ENCODE measurements at places on chromosomes 4 and X. TPM values are rescaled to one million over a fixed set of nuclear protein-coding genes. Genes with fewer than 3 reads are reported as not detected.

The DCAF16 gene
- 32.7 TPM for total RNA-seq

The RPL10 gene
- total RNA-seq, result 1,848 TPM

The TCEAL7 gene
- 7.6 TPM for total RNA-seq

The TCEAL6 gene
- total RNA-seq, result not detected

The STARD8 gene
- total RNA-seq, result 1.0 TPM

The ASB12 gene
- total RNA-seq, result 0.16 TPM

The RRH gene
- total RNA-seq, result 0.25 TPM

The BTC gene
- total RNA-seq, result 0.20 TPM

The F8A2 gene
- total RNA-seq, result not detected

The OPN1MW3 gene
- total RNA-seq, result not detected

The FRG1 gene
- 30.7 TPM for total RNA-seq

DNA sequence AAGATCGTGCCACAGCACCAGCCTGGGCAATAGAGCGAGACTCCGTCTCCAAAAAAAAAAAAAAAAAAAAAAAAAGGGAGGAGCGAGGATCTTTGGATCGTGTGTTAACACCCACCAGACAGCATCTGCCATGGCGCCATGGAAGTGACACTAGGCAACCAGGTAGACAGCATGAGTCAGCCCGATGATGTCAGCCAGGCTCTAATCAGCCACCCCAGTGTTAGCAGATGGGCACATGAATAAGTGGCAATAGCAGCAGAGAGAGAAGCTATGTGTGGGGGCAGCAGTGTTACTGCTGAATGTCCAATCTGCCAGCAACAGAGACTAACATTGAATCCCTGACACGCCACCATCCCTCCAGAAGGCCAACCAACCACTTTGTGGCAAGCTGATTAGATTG lies 6.6 kb downstream of the SYN1 start:
- no peak for DNase-seq

GRCh38 chr4:46329118-46329976 lies 60.6 kb downstream of the GABRA2 start:
- DNase-seq, result no peak

- DNase-seq, result peak; percentile 89
These were observed 5.4 kb upstream of the PDLIM5 start for GRCh38 chr4:94446386-94446785.

- DNase-seq, result no peak
These were observed 26.1 kb upstream of the TET2 start for GRCh38 chr4:105120626-105121025.

DNA sequence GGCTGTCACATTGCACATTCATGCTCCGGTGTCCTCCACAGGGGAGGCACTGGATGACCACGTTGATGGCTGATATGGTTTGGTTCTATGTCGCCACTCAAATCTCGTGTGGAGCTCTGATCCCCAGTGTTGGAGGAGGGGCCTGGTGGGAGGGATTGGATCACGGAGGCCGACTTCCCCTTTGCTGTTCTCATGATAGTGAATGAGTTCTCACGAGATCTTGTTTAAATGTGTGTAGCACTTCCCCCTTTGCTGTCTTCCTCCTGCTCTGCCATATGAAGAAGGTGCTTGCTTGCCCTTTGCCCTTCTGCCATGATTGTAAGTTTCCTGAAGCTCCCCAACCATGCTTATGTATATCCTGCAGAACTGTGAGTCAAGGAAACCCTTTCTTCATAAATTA lies 22.3 kb upstream of the NAT8L start:
- no peak for DNase-seq

DNA sequence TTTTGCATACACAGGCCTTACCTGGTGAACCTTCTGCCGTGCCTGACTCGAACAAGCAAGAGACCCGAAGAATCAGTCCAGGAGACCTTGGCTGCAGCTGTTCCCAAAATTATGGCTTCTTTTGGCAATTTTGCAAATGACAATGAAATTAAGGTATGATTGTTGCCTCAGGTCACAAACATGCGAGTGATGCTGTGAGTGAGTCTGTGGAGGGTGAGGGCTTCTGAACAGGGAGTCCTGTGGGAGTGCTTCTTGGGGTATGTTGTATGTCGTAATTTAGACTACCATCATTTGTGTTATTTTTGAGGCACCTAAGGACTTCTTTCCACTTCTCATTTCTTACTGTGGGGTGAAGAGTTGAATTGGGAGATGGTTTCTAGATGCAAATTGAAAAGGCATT lies 32.8 kb downstream of the HTT start:
- DNase-seq, result no peak

DNA sequence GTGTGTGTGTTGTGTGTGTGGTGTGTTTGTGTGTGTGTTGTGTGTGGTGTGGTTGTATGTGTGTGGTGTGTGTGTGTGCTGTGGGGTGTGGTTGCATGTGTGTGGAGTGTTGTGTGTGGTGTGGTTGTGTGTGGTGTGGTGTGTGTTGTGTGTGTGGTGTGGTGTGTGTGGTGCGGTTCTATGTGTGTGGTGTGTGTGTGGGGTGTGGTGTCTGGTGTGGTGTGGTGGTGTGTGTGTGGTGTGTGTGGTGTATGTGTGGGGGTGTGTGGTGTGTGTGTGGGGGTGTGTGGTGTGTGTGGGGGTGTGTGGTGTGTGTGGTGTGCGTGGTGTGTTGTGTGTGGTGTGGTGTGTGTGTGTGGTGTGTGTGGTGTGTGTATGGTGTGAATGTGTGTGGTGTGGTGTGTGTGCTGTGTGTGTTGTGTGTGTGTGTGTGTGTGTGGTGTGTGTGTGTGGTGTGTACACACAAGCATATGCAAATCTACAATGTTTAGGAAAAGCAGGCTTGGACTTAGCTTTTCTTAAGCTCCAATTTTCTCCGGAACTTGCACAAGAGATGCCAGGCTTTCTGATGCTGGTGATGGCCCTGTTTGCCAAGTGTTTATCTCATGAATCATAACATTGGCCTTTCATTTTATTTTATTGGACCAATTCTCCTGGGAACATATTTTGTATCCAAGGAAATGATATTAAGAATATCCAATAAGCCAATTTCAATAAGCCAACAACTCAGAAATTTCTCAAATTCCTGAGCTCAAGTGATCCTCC lies 148.7 kb downstream of the SPATA18 start:
- DNase-seq, result peak; percentile 1

GRCh38 chr4:94540476-94540875 lies 88.7 kb downstream of the PDLIM5 start:
- no peak for DNase-seq

GRCh38 chr4:105837037-105837436 lies 58.2 kb upstream of the NPNT start:
- no peak for DNase-seq

DNA sequence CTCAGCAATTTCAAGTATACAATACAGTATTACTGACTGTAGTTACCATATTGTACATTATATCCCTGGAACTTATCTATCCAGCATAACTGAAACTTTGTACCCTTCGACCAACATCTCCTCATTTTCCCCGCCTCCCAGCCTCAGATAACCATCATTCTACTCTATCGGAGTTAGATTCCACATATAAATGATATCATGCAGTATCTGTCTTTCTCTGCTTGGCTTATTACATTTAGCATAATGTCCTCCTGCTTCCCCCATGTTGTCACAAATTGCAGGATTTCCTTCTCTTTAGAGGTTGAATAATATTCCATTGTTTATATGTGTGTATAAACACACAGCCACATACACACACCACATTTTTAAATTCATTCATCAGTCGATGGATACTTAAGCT lies 218.1 kb downstream of the MAML3 start:
- no peak for DNase-seq

GRCh38 chrX:44669626-44670025 lies 127.0 kb upstream of the FUNDC1 start:
- DNase-seq, result no peak

GRCh38 chr4:189514209-189514608 lies 426.5 kb upstream of the FRG1 start:
- DNase-seq, result no peak

DNA sequence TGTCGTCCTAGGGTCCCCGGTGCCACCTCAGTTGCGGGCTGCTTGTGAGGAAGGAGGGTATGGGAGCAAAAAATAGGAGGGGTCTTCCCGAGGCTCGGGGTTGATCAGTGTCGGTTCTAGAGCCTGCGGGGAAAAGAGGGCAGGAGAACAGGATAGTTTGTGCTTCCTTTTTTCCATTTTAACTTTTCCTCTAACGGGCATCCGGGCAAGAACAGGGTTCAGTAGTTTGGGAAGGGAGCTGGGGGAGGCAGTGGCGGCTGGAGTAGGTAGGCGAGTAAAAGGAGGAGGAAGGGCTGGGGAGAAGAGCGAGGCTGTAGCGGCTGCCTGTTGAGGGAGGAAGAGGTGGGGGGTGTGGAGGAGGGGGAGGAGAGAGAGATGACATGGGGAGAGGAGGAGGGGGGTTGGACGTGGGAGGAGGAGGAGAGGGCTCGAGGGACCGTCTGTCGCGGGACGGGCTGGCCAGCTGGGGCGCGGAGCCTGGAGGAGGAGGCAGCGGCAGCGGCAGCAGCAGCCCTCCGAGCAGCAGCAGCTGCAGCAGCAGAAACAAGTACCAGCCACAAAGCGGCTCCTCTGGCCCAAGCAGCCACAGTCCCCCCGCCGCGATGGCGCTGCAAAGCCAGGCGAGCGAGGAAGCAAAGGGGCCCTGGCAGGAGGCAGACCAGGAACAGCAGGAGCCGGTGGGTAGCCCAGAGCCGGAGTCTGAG lies at the start of gene SLC16A2:
SLC16A2 (plus strand) TSS at position 458 of the 704 bp plus-strand sequence; CDS start at position 603, 145 bp downstream.
- DNase-seq, result peak; percentile 76

DNA sequence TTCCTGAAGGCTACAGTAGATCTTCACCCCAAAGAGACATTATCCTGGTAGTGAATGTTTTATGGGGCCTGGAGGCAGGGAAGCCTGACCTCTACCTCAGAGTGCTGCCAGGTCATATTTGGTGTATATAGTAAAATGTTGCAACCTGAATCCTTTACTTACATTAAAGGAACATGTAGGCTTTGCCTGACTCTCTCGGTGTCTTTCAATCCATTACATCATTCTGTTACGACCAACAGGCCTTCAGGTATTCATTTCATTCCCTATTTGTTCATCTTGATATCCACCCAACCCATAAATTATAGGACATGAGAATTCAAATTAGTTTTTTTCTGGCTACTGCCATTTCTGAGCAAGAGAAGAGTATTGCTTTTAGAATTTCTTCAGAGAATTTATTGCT lies 116.5 kb downstream of the CFAP299 start:
- no peak for DNase-seq

- no peak for DNase-seq
These were observed 1274.7 kb downstream of the ADGRL3 start for GRCh38 chr4:62474802-62475201.

- no peak for DNase-seq
These were observed 19.5 kb downstream of the COMMD8 start for GRCh38 chr4:47444031-47444430.

- no peak for DNase-seq
These were observed 65.6 kb downstream of the CDKL5 start for GRCh38 chrX:18490806-18491555.

- no peak for DNase-seq
These were observed 10.7 kb downstream of the RBPJ start for GRCh38 chr4:26331380-26331950.

- no peak for DNase-seq
These were observed 29.5 kb downstream of the EGFL6 start for GRCh38 chrX:13598877-13599276.

- no peak for DNase-seq
These were observed 1.1 kb upstream of the RASSF6 start for GRCh38 chr4:73621357-73621756.

Data from astrocyte (in vitro differentiated cells and primary cell).